ENCODE measurements at places on chromosomes 2 and 18.

GRCh38 chr2:2244508-2244907, 86.6 kb downstream of the MYT1L start:
- no peak for DNase-seq

DNA sequence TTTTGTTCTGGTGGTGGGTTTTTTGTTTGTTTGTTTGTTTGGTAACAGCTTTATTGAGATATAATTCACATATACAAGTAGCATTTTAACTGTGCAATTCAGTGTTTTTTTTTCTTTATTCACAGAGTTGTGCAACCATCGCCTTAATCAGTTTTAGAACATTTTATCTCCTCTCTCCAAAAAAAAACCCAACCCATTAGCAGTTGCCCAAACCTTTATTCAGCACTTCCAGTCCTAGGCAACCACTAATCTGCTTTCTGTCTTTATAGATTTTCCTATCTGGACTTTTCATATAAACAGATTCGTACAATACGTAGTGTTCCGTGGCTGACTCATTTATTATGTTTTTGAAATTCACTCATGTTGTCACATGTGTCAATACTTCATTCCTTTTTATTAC, 38.7 kb downstream of the CCDC138 start:
- no peak for DNase-seq

DNA sequence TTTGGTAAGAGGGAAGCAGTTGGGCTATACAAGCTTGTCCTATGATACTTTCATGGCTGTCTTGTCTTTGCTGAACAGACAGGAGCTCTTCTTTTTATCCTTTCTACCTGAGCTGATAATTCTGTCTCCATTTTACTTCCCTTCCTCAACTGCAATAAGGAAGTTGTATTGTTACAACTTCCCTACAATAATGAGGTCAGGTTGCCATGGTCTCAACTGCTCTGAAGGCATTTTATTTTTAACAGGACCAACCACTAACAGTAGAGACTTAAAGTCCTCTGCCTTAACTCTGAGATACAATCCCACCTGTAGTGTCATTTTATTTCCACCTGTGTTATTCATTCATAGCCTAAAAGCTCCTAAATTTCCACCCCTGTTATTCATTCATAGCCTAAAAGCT, 118.6 kb upstream of the PGAP1 start:
- no peak for DNase-seq

DNA sequence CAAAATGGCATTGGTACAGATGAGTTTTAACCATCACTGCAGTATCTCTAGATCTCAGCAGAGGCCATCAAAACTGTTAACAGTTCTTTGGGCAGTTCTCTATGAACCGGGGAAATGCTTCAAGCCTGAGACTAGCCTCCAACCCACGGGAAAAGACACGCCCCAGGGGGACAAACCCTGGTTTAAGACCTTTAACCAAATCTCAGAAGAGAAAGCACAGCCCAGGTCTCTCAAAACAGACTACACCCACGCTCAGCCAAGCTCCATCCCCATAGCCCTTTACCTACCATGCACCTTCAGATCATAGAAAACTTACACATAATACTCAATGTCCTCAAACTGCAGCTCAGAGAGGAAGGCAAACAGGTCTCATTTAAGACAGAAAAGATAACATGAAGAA, 78.3 kb downstream of the TMEM163 start:
- DNase-seq = no peak

GRCh38 chr18:22387364-22387763, 30.4 kb downstream of the CTAGE1 start:
- DNase-seq = no peak

All from NCI-H524 (cell line).